ENCODE measurements at places on chromosomes 1 and 21.

GRCh38 chr1:226095286-226095685 lies 32.8 kb downstream of the H3-3A start:
- DNase-seq: no peak

DNA sequence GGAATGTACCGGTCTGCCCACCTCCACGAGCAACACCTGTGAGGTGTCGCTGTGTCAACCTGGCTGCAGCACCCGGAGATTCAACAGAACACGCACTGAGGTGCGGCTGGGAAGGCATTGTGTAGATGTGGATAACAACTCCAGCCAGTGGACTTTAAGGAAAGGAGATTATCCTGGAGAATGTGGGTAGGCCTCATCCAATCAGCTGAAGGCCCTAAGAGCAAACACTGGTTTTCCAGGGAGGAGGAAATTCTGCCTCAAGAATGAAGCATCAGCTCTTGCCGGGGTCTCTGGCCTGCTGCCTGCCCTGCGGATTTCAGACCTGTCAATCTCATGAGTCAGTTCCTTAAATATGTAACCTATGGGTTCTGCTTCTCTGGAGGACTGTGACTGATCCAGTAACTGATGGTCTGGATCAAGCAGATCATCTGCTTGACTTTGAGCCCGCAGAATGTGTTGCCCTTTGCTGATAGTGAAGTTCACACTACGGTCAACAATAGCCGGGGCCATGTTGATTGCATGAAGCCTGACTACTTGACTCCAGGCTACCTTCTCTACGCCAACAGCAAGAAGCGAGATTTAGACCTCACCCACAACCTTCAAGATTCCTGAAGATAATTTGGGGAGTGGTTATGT lies 15.9 kb upstream of the PRDM15 start:
- no peak for DNase-seq

DNA sequence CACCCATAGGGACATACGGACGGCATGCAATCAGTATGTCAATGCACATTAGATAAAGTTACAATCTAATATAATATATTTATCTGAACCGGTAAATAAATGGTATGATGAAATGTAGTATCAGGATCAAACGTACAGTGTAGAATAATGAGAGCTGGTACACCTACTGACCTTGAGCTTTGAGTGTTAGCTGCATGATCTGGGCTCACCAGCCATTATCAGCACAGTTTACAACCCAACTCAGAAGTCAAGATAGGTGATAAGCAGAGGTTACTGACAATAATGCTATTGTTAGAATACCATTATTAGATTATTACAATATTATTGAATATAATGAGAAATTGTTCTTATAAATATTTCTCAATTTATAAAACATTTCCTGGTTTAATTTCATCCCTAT lies 103.0 kb upstream of the ESRRG start:
- DNase-seq: no peak

GRCh38 chr1:212713465-212714136 lies 14.0 kb upstream of the BATF3 start:
- no peak for DNase-seq

- DNase-seq: no peak
These were observed 10.6 kb upstream of the TRIM33 start for GRCh38 chr1:114521396-114522263.

DNA sequence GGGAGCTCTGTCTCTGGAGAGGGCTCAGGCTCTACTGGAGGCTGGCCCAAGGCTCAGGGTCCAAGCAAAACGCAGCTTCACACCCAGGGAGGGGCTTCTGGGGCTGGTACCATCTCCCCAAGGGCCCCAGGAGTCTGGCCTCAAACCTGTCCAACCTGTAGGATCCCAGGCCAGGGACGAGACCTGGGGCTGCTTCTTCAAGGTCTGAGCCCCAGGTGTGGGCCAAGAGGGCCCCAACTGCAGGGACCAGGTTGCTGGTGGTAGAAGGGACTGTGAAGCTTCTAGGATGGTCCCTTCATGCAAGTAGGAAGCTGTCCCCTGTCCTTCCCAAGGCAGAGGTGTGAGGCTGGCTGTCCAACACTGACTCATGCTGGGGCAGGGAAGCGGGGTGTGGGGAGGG lies 7.8 kb upstream of the MMEL1 start:
- DNase-seq: no peak

DNA sequence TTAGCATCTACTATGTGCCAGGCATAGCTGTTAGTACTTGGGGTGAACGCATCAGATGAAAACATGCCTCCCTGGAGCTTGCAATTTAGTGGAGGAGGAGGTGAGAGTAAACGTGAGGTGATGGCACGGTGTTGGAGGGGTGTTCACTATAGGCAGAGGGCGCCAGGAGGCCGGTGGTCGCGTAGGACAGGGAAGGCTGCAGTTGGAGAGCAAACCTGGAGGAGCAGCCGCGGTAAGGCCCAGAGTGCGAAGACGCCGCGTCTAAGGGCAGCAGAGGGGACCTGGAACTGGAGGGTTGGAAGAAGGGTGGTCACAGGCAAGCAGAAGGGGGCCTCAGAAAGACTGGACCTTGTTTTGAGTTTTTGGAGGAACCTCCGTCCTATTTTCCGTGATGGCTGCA lies 30.2 kb upstream of the TRIM17 start:
- DNase-seq: no peak

- DNase-seq: no peak
These were observed 151.6 kb downstream of the DISC1 start for GRCh38 chr1:231778009-231778719.

- DNase-seq: no peak
These were observed 5.7 kb downstream of the ZNF691 start for GRCh38 chr1:42851960-42852607.

DNA sequence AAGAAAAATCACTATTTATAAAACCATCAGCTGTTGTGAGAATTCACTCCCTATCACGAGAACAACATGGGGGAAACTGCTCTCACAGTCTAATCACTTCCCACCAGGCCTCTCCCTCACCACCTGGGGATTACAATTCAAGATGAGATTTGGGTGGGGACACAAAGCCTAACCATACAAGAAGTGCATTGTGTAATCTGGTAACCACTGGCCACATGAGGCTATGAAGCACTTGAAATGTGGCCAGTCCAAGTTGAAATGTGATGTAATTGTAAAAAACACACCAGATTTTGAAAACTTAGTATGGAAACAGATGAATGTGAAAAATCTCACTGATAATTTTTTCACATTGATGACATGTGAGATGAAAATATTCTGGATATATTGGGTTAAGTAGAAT lies 293.8 kb downstream of the TTLL7 start:
- no peak for DNase-seq
